Breast epithelium (tissue), 4 donors: ENCODE measurements at places on chromosomes 4 and X. TPM values are rescaled to one million over a fixed set of nuclear protein-coding genes. Genes with fewer than 3 reads are reported as not detected.

Gene TEX13B
- not detected for total RNA-seq

DNA sequence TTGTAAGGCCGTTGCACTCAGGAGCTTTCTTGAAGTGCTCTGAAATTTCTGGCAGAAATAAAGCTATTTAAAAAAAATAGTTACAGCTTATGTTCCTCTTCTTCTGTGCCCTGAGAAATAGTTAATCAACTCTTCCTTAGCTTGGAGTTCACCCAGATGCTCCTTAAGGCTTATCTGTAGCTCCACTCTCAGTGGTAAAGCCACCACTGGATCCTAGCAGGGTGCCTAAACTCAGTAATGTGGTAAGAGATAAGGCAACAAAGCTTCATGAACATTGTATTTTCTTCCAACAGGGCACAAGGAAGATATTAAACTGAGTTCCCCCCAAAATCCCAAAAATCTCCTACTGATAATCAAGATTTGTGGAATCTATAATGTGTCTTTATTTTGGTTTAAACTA, 299.5 kb downstream of the MAPK10 start:
- H3K4me3 ChIP-seq, result no peak overlapping the region
- no peaks in the 10 kb centered on the region for H3K4me1 ChIP-seq
- H3K27me3 ChIP-seq, result no peaks in the 10 kb centered on the region
- DNase-seq, result no peak
- H3K36me3 ChIP-seq, result no peaks in the 10 kb centered on the region

DNA sequence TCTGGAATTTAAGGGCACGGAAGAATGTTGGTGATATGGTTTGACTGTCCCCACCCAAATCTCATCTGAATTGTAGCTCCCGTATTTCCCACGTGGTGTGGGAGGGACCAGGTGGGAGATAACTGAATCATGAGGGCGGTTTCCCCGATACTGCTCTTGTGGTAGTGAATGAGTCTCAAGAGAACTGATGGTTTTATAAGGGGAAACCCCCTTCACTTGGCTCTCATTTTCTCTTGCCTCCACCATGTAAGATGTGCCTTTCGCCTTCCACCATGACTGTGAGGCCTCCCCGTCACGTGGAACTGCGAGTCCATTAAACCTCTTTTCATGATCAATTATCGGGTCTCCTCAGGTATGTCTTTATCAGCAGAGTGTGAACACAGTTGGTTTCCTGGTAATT, 25.6 kb upstream of the DHRSX start:
- no peak for DNase-seq
- H3K4me3 ChIP-seq, result no peak overlapping the region
- no peak overlapping the region for H3K27ac ChIP-seq
- H3K4me1 ChIP-seq, result no peaks in the 10 kb centered on the region

DNA sequence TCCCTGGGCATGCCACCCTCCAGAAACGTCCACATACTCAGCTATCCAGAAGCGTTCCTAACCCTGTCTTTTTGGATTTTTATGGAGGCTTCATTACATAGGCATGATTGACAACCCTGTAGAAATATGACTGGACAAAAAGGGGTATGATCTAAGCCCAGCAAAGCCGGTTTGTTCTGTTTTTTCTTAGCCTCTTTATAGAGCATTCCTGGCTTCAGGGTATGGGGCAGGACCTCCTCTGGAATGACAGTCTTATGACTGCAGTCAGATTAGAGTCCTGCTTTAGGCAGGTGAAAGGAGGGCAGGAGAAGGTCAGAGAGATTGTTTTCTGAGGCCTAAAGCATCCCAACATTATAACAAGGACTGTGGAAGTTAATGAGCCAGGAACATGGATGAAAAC, 137.4 kb downstream of the DCLK2 start:
- no peak overlapping the region for H3K27ac ChIP-seq
- no peak overlapping the region for H3K4me3 ChIP-seq
- H3K4me1 ChIP-seq, result no peaks in the 10 kb centered on the region
- H3K27me3 ChIP-seq, result no peaks in the 10 kb centered on the region
- no peak for DNase-seq

GRCh38 chr4:87270144-87270543, 49.7 kb upstream of the KLHL8 start:
- H3K36me3 ChIP-seq, result no peaks in the 10 kb centered on the region
- H3K27ac ChIP-seq, result no peak overlapping the region
